Skin of body (tissue), 3 donors: ENCODE measurements at places on chromosomes 12 and 14.

DNA sequence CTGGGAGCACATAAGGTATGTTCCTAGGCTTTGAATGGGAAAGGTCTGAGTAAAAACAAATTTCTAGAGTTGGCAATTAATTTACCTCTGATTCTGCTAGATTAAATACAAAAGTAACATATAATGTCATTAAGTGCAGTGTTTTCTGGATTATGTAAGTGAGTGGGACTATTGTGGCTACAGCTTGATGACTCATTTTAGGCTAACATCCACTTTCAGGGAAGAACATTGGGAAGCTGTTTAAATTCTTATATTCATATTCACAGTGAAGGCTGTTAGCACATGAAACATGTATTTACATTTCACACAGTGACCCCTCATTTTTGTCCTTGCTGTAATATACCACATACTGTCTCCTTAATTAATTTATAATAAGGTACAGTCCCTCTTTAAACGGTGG is 13.2 kb upstream of the BMAL2 start:
- DNase-seq, result no peak

DNA sequence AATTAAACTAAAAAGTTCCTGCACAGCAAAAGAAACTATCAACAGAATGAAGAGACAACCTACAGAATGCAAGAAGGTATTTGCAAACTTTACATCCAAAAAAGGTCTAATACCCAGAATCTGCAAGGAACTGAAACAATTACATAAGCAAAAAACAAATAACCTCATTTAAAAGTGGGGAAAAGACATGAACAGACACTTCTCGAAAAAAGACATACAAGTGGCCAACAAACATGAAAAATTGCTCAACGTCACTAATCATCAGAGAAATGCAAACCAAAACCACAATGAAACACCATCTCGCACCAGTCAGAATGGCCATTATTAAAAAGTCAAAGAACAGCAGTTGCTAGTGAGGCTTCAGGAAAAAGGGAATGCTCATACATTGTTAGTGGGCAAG is 15.2 kb downstream of the PDE6H start:
- DNase-seq, result no peak

DNA sequence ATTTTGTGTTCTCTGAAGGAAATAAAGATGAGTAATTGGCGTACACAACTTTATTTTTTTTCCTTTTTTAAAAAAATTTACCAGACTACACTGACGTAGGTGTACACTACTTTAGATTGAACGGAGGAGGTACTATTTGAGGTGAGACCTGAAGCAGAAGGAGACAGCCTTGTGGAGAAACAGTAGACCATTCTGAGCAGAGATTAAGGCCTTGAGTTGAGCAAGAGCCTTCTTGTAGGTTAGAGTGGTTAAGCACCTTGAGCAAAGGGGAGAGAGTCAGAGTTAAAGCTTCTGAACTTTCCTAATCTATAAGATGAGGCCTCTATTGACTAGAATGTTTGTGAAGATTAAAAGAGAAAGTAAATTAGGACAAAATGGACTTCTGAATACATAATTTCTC is 2.5 kb downstream of the LEMD3 start:
- DNase-seq, result no peak

DNA sequence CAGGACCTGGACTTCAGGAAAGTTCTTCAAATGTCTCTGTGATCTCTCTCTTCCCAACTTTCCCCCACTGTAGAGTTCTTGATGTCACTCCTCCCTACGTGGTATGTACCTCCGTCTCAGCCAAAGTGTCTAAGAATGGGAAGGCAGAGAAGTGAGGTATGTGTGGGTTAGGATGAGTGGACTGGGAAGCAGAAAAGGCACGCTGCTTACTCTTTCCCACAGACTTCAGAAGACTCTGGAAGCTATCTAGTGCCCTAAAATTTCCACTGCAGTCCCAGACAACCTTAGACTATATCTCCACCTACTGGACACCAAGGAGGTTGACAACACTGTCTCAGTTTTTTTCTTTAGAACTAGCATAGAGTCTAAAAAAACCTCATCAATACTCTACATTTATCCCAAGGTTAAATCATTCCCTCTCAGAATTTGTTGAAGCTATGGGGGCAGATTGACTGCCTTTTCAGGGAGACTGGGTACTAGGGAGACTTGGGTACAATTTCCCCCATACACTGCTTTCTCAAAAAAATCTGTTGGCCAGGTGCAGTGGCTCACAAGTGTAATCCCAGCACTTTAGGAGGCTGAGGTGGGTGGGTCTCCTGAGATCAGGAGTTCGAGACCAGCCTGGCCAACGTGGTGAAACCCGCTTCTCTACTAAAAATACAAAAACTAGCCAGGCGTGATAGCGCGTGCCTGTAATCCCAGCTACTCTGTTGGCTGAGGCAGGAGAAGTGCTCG is 20.6 kb upstream of the ITGA5 start:
- peak; percentile 66 for DNase-seq

- peak; percentile 62 for DNase-seq
Observed at GRCh38 chr14:52365071-52365470, 51.0 kb downstream of the PTGER2 start.

GRCh38 chr12:22117563-22118237 is 71.7 kb downstream of the CMAS start:
- DNase-seq, result no peak

DNA sequence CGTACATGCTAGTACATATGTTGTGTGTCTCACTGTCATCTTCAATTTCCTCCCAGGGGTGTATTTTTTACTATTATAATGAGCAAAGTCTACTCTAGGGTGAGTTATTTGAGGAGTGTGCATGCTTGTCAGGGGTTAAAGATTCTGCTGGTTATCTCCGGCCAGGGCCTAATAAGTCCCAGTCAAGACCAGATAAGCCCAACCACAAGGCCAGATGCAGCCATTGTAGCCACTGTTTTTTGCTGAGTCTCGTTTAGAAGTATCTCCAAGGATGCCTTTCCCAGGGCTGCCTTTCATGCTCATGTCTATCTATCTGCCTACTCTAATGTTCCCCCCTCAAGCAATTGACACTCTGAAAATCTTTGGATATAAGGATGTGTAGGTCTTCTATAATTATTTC is 300.5 kb downstream of the IPO8 start:
- DNase-seq, result no peak
